Activated CD8-positive, alpha-beta T cell treated with anti-CD3 and anti-CD28 coated beads, Interleukin-2, amount 10 ng/mL, durations not matched to agents 7 days and 5 days (primary cell): ENCODE measurements at places on chromosomes 16 and 17. TPM values are rescaled to one million over a fixed set of nuclear protein-coding genes. Genes with fewer than 3 reads are reported as not detected.

DNA sequence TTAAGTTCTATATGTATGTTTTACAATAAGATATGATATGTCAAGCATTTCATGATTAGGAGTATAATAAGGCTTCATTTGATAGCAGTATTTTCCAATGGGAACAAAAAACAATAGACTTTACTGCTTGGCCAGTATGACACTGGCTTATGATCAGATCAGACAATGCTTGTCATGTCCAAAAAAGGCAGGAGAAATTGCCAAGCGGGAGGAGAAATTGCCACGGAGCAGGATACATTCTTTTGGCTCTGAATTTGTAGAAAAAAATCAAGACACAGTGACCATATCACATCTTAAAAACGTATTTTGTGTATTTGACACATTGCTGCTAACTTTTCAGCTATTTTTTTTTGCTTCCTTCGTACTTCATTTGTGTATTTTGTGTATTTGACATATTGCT is 404.1 kb downstream of the CNTNAP4 start:
- no peak for DNase-seq

GRCh38 chr16:21589551-21589950 is 9.8 kb upstream of the METTL9 start:
- DNase-seq: no peak

DNA sequence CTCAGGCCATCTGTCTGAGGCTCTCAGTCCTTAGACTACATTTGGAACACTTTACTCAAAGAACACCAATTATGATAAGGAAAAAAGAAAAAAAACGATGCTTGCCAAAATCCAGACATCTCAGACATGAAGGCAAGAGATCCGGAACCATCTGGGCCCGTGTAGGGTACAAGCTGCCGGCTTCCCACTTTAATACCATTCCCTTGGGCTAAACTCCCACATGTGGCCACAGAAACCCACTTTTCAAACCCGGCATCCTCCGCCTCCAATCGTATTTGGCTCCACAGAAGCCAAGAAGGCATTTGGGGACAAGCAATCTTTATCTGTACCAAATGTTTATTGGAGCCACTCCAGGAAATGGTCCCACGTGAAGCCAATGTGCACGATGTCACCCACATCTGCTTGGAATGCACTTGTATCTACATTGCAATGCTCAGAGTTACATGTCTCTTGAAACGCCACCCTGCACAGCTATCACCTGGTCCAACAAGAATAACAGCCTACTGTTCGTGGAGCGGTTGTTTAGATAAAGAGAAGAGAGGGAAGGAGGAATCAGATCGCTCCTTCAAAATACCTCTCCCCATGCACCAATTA is 33.5 kb downstream of the XYLT1 start:
- DNase-seq: no peak

GRCh38 chr17:74110467-74110866 is 93.0 kb upstream of the RPL38 start:
- no peak for DNase-seq

GRCh38 chr17:2233441-2233947 is 70.1 kb downstream of the SMG6 start:
- no peak for DNase-seq

- peak; percentile 72 for DNase-seq
Observed at GRCh38 chr17:76909971-76910760, 42.0 kb downstream of the MGAT5B start.

The TP53TG3C gene
- total RNA-seq: not detected

The WNT3 gene
- total RNA-seq: not detected
